Activated CD8-positive, alpha-beta memory T cell treated with anti-CD3 and anti-CD28 coated beads, Interleukin-2, amount 10 ng/mL, durations not matched to agents 7 days and 5 days (primary cell): ENCODE measurements at places on chromosomes 7 and 10.

GRCh38 chr7:74302745-74303221 is 13.6 kb downstream of the CLIP2 start:
- no peak for DNase-seq

GRCh38 chr10:95363303-95363912 is 72.6 kb upstream of the PDLIM1 start:
- peak; percentile 63 for DNase-seq

GRCh38 chr10:96473866-96474265 is 39.9 kb downstream of the TLL2 start:
- no peak for DNase-seq

- no peak for DNase-seq
Observed at GRCh38 chr7:81111781-81112540, 193.1 kb upstream of the SEMA3C start.
